ENCODE measurements at places on chromosomes 1 and 21. TPM values are rescaled to one million over a fixed set of nuclear protein-coding genes. Genes with fewer than 3 reads are reported as not detected.
A peak's percentile ranks its signal among the peaks of the same experiment; 100 is the strongest.

- DNase-seq: no peak
Measured at GRCh38 chr1:176033474-176033873, 173.6 kb downstream of the COP1 start.

- peak; percentile 99 for DNase-seq
Measured at GRCh38 chr1:31955917-31956736, 18.0 kb upstream of the PTP4A2 start.

DNA sequence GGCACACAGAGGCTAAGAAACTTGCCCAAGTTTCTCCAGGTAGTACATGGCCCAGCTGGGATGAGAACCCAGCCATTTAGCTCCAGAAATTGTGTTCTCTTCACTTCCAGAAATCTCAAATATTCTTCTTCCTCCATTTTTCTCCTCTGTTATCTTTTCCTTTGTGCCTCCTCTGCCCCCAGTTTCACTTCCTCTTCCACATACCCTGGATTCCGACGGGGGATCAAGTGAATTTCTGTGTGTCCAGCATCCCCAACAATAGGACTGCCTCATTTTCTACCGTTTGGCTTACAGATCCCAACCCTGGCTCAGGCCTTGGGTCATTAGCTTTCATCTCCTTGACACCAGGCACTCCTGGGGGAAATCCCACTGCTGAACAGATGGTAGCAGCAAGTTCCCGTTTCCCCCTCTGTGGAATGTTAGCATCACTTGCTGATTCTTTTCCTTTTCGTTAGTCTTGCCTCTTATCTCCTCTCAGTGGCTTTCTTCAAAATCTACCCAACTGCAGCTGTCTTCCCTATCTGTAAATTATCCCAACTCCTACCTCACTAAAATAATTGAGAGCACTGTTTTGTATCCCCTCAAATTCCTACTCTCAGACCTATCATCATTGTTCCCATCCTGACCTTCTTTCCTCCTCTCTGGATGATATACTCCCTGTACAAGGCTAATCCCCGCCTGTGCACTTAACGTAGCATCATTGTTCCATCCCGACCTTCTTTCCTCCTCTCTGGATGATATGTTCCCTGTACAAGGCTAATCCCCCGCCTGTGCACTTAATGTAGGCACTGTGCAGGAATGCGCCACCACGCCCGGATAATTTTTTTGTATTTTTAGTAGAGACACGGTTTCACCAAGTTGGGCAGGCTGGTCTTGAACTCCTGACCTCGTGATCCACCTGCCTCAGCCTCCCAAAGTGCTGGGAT, 36.5 kb downstream of the SCCPDH start:
- no peak for DNase-seq

- peak; percentile 77 for DNase-seq
Measured at GRCh38 chr1:51906306-51907078, 28.0 kb upstream of the NRDC start.

GRCh38 chr1:105652109-105652508, 1404.4 kb upstream of the PRMT6 start:
- peak; percentile 91 for DNase-seq

The PDC gene
- total RNA-seq: not detected

Measured in renal cortical epithelial cell (primary cell).